ENCODE measurements at places on chromosomes 11 and 22.

DNA sequence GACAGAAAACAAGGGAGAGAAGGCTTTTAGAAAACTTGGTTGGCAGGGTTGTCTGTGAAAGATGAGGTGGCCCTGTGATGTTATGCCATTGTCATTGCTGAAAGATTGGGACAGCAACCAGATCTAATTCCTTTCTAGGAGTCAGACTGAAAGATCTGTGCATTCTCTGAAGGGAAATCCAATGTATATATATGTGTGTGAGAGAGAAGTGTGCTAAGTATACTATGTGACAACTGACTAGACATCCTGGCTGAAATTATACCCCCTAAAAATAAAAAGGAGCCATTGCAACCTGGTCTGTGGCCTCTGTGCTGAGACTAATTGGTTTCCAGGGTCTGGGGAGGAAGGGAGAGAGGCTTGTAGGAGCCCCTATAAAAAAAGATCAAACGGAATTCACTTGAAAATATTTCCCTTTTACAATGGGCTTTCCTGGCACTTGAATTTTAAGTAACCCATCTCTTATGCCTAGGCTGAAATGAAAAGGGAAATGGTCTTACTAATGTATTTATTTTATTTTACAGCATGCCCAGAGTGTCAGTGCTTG, 1.2 kb upstream of the MPPED2 start:
- DNase-seq, result no peak

GRCh38 chr11:4865855-4866254, 15.8 kb upstream of the OR51T1 start:
- DNase-seq, result no peak

GRCh38 chr11:117426297-117426685, 98.6 kb downstream of the CEP164 start:
- DNase-seq, result peak; percentile 59

DNA sequence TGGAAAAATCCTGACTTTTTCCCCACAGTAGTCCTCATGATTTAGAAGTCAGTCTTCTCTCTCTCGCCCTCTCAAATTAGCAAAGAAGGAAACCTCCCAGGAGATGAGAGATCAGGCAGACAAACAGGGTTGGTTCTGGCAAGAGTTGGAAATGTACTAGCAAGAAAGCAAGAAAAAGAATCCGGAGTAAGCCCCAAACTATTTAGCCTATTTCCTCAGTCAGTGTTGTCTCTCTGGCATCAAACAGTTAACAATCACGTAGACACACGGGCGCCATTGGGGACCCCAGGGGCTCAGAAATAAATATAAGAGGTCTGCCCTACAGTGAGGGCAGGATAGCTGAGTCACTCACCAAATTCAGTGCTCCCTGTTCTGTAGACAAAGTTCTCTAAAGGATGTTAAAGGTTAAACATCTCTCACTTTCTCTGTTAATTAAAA, 4.7 kb downstream of the C11orf52 start:
- DNase-seq, result no peak

- DNase-seq, result no peak
These were observed 69.7 kb downstream of the APIP start for GRCh38 chr11:34846467-34846866.

- no peak for DNase-seq
These were observed 6.6 kb upstream of the GRAMD4 start for GRCh38 chr22:46613606-46614021.

DNA sequence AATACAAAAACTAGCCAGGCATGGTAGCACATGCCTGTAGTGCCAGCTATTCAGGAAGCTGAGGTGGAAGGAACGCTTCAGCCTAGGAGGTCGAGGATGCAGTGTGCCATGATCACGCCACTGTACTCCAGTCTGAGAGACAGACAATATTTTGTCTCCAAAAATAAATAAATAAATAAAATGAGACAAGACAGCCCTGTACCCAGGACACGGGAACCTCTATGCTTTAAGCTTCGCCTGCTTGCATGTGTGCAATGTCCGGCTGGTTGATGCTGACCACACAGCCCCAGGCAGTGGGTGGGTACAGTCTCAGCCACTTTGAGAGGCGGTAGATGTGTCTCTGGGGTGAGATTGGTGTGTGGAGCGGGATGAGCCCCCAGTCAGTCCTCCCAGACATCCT, 52.0 kb upstream of the MPEG1 start:
- no peak for DNase-seq

DNA sequence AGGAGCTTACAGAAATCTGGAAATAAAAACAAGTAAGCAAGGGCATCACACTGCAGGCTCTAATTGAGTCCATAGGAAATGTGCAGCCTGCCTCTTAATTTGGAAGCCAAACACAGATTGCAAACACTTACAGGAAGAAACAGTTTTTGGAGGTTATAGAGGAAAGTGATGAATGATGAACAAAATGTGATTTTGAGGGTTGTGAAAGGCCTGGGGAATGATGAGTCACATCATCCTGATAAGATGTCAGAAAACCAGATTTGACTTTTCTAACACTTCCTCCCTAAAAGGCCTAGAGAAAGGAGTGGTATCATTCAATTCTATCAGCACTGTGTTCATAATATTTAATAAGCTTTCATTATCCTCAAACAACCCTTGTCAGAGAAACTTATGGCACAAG, 96.6 kb upstream of the POU2AF2 start:
- no peak for DNase-seq

GRCh38 chr11:65444314-65445051, 21.9 kb downstream of the NEAT1 start:
- DNase-seq, result no peak

GRCh38 chr11:13220148-13220547, 57.4 kb upstream of the BMAL1 start:
- no peak for DNase-seq

DNA sequence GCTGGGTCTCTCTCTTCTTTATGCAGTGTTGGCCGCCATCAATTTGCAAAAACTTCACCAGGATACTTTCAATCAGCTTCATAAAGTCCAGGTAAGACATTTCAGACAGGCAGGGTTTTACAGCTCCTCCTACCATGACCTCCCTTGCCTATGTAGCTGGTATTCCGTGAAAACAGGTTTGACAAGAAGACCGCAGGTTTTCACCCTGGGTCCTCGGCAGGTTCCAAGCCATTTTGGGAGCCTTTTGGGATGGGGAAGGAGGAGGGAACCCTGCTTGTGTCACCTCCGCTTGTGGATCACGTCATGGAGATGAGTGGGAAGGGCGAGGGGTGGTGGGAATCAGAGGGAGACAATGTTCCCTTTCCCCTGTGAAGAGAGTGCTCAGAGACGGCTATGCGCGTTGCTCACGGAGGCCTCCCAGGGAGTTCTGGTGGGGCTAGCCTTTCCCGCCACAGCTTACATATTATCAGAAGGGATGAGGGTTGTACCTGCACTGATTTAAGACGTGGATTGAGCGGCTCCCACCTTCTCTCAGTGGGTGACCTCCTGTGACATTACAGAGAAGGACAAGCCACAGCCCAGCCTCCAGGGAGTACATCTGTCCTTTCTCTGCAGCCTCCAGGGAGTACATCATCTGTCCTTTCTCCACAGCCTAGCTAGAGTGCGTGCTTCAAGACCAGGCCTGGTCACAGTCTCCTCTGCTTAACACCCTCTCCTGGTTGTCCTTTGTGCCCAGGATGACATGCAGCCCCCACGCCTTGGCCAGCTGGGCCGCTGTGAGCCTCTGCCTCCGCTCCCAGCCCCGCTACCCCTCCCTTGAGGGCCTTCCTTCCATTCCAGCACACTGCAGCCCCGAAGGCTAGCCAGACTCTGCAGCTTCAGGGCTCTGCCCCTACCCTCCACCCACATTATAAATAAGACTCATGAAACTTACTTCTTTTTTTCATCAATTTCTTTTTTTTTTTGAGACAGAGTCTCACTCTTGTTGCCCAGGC, 17.2 kb downstream of the GLB1L3 start:
- no peak for DNase-seq

GRCh38 chr11:122676638-122677037, 21.1 kb downstream of the UBASH3B start:
- DNase-seq, result no peak

GRCh38 chr11:134762248-134763029, 350.4 kb upstream of the B3GAT1 start:
- DNase-seq, result no peak

DNA sequence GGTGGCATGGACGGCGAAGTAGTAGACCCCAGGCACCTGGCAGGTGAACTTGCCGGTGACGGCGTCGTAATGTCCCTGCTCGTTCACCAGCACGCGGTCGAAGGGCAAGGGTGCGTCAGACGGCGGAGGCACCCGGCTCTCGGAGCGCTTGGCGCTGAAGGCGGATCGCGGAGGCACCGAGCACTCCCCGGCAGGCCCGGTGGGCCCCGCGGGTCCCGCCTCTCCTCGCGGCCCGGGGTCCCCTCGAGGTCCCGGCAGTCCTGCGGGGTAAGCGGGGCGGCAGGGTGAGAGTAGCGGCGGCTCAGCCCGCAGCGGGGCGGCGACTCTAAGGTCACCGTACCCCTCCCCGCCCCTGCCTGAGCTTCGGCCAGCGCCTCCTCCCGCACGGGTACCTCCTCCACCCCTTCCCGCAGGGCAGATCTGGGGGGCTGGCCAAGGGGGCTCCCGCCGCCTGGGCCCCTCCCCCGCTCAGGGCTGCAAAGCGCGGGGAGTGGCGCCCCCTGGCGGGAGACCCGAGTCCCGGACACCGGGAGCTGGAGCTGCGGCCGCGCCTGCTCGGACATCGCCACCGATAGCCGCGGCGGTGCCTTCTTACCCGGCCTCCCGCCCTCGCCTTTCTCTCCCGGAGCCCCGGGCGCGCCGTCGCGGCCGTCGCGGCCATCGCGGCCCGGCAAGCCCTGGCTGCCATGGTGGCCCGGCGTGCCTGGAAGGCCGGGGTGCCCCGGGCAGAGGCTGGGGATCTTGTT, 921 bp downstream of the C1QTNF5 start:
- no peak for DNase-seq

DNA sequence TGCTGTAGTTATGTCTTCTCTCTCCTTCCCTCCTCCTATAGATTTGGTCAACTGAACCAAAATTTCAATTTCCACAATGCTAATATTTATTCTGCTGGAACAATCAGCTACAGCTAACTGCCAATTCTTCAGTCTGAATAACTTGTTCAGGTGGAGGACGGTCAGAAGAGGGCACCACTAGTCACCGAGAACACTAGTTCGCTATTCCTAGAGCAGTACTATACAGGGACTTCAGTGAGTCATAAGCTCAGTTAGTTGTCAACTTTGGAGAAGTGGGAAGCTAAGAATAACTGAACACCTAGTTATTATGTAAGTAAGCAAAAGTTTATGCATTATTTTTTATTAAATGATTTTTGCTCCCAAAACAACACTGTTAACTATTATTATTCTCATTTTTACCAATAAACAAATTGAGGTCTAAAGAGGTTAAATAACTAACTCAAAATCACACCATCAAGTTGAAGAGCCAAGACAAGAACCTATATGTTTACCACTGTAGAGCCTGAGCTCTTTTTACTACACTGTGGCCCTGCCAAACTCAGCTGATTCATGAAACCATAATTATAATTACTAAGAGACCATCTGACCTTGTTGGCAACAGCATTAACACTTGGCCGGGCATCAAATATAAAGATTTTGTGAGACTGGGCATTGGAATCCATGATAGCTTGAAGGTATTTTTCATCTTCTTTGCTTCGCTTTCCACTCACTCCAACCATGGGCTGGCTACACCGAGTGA, 59.0 kb downstream of the CEP57 start:
- DNase-seq, result peak; percentile 27

DNA sequence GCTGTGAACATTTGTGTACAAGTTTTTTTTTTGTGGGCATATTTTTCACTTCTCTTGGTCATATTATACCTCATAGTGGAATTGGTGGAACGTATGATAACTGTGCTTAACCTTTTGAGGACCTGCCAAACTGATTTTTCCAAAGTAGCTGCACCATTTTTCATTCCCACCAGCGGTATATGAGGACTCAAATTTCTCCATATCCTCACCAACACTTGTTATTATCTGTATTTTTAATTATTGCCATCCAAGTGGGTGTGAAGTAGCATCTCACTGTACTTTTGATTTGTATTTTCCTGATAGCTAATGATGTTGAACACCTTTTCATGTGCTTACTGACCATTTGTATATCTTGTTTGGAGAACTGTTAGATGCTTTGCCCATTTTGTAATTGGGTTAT, 47.8 kb downstream of the CCDC15 start:
- no peak for DNase-seq

GRCh38 chr11:74282421-74282820, 29.0 kb downstream of the P4HA3 start:
- no peak for DNase-seq

GRCh38 chr22:41240377-41241132, at the start of gene CHADL:
Gene CHADL (minus strand): TSS chr22:41240931. CDS start chr22:41240881, 50 bp downstream.
- no peak for DNase-seq

DNA sequence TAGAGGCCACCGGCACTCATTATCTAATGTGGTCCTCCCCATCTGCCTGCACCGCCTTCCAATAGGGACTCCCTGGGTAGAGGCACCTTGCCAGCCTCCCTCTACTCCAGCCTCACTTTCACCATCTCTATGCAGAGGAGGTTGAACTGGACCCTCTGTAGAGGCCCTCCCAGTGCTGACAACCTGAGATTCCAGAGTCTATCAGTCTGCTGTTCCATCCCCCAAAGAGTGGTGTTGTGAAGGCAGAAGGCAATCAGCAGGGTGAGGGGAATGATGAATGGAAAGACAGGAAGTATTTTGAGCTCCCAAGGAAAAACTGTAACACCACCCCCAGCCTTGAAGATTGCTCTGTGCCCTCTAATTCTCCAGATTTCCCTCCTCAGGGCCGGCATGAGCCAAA, 77.9 kb downstream of the THAP12 start:
- no peak for DNase-seq

GRCh38 chr22:46848197-46848596, 85.7 kb downstream of the TBC1D22A start:
- DNase-seq, result no peak

DNA sequence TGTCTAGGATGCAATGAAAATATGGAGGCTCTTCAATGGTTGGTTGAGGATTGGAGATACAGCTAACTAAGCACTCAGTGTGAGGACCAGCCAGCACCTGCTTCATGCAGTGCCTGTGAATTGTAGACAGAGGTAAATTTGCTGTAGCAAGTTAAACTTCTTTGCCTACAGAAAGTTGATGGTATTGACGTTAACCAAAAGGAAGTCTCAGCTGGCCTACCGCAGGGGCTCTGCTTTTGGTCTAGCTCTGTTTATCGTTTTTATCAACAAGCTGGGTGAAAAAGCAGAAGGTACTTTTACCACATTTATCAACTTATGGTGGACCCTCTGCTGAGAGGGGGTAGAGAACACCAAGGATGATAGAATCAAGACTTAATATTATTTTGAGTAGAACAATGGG, 51.6 kb downstream of the GRAMD1B start:
- DNase-seq, result no peak

Measured in activated CD4-positive, alpha-beta T cell treated with anti-CD3 and anti-CD28 coated beads, Interleukin-2, amount 50 U/mL, for 4 hours (primary cell).